D721Med (cell line): ENCODE measurements at places on chromosomes 3 and 15.

DNA sequence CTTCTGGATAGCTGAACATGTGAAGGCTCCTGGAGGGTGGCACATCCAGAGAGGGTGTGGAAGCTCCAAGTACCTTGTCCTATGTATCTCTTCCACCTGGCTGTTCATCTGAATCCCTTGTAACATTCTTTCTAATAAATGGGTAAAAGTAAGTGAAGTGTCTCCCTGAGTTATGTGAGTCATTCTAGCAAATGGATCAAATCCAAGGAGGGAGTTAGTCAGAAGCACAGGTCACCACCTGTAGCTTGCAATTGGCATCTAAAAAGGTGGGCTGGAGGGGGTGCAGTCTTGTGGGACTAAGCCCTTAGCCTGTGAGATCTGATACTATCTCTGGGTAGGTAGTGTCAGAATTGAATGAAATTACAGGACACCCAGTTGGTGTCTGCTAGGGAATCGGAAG, 71.0 kb downstream of the WWTR1 start:
- no peak for DNase-seq

GRCh38 chr3:134028486-134029255, 1.1 kb downstream of the SLCO2A1 start:
- DNase-seq, result no peak

- no peak for DNase-seq
Measured at GRCh38 chr15:99143655-99144610, 39.1 kb downstream of the SYNM start.

GRCh38 chr3:128603811-128604775, 46.5 kb downstream of the RPN1 start:
- no peak for DNase-seq

DNA sequence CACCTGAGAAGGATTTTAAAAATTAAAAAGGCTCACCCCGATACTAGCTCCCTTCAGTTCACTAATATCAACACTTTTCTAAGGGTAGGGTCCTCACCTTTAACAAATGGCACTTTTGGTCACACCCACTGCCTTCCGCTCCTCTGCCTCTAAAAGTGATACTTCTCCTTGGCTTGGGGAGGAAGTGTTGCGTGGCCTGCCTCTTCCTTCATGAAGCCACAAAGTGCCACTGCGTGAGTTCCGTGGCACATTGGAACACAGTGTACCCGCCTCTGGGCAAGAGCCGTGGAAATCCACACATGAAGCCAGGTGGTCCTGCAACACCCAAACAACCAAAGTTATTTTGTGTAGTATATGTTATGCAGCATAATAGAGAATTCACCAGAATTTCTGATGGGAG, 3.9 kb downstream of the B4GALT4 start:
- no peak for DNase-seq

- no peak for DNase-seq
Measured at GRCh38 chr3:160403028-160403545, 3.6 kb downstream of the SMC4 start.

DNA sequence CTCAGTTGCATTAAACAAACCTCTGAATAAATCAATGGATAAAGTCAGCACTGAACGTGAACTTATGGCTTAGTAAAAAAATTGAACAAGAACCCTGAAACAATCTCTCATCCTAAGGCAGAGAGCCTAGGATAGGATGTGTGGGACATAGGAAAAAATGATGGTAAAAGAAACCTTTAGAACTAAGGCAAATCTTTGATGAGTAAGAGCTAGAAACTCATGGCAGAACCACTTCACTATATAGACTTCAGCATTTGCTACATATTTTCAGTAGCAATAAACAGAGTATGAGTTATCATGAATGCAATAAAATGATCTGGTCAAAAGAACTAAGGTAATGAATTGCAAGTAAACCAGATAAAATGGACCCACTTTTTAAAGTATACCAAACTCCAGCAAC, 725.8 kb upstream of the DPPA4 start:
- DNase-seq, result no peak

DNA sequence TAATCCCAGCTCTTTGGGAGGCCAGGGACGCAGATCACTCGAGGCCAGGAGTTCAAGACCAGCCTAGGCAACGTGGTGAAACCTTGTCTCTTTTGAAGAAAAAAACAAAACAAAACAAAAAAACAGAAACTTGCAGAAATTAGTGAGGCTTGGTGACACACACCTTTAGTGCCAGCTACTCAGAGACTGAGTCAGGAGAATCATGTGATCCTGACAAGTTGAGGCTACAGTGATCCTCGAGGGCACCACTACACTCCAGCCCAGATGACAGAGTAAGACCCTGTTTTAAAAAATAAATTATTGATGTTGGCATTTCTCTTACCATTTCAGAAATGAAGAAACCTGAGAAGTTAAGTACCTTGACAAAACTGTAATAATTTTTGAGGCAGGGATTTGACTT, 44.6 kb upstream of the CCNB2 start:
- no peak for DNase-seq

GRCh38 chr15:88894819-88895767, at the start of gene HAPLN3:
Gene HAPLN3, minus strand, starts transcription at chr15:88895544. Its CDS starts 8,246 bp downstream, at chr15:88887298.
- no peak for DNase-seq

DNA sequence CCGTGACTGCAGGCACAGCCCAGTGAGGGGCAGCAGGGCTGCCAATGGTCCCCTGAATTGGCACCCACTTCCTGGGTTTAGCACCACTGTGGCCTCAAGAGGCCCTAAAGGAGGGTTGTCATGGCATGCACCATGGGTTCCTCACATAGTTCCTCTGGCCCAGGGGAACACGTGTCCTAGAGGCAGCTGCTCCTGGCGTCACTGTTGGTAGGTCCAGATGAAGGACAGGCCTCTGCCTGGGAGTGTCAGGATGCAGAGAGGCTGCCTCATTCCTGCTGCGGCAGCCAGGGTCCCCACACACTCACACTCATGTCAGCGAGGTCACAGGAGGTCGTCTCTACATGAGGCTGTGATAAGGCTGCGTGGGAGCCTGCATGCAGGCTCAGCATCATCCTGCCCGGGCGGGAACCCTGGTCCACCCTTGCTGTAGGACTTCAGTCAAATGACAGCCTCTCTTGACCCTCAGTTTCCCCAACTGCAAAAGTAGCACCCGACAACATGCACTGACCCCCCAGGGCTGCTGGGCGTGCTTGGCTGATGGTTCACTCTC, 26.1 kb upstream of the SFMBT1 start:
- DNase-seq, result no peak

DNA sequence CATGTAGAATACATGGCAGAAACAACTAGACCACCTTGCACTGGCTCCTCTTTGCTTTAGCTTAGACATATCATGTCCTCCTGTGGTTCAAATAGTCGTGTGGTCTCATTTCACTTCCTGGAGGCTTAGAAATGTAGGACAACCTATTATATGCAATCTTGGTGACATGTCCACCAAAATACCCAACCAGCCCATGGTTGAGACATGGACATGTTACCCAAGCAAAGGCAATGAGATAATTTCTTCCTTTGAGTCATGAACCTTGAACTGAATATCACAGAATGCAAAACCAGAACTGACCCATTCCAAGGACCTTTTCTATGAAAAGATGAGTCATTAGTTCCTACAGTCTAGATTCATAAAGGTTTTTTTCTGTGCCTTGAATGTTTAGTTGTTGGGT, 309.0 kb upstream of the MDFIC2 start:
- DNase-seq, result no peak

- DNase-seq, result no peak
Measured at GRCh38 chr3:160257606-160258005, 32.4 kb downstream of the C3orf80 start.

- DNase-seq, result no peak
Measured at GRCh38 chr3:35383216-35383615, 256.1 kb upstream of the ARPP21 start.

GRCh38 chr3:192545333-192545732, 182.0 kb downstream of the FGF12 start:
- no peak for DNase-seq

- no peak for DNase-seq
Measured at GRCh38 chr3:138180375-138181029, 5.8 kb upstream of the DBR1 start.

GRCh38 chr3:16449369-16449768, 64.1 kb downstream of the RFTN1 start:
- DNase-seq, result no peak

DNA sequence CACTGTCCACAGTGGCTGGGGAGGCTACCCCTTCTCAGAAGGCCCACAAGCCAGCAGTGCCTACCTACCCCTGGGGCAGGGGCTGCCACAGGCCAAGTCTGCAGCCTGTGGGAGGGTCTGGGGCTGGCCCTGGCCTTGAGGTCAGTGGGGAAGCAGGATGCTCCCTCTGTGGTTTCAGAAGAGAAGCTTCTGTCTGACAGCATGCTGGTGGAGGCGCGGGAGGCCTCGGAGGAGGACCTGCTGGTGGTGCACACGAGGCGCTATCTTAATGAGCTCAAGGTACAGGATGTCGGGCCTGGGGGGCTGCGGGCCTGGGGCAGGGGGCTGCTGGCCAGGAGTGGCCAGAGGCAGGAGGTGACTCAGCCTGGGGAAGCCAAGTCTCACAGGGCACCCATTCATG, 3.2 kb downstream of the HDAC11 start:
- no peak for DNase-seq

DNA sequence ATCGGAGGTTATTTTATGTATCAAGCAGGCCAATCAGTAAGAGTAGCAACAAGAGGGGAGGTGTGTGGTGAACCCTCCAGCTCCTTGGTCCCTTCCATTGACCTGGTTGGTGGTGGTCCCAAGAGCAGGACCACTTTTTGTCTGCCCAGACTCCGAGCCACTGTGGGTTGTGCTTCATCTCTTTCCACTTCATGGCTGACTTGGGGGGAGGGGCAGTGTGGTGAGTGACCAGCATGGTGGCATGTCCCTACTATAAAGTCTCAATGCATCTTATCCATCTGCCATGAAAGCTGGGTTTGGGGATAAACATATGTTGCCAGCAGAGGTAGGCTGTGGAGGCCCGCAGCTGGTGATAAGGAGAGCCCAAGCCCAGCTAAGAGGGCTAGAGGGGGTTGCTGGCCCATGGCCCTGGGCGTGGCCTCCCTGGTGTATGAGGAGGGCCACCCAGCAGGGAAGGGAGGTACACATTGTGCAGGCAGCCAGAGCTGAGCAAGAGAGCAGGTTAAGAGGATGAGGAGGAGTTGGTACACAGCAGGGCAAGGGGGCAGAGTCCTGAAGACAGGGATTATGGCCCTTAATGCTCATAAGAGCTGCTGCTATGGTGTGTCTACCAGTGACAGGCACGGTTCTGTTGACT, 7.0 kb downstream of the AEN start:
- DNase-seq, result no peak

DNA sequence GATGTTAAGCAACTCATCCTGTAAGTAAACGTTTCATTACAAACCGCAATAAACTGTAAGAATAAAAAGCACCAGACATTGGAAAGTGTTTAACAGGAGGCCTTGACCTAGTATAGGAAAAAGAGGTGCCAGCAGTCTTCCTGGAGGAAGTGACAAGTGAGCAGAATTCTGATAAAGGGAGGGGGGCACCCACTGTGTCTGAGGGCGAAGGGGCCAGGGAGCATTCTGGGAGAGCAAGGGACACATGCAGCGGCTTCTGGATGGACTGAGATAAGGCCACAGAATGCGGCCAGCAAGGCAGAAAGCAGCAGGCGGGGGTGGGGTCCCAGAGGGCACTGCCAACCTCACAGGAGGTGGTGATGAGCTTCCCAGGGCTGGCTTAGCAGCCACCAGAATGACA, 80.2 kb downstream of the MTHFS start:
- DNase-seq, result no peak

DNA sequence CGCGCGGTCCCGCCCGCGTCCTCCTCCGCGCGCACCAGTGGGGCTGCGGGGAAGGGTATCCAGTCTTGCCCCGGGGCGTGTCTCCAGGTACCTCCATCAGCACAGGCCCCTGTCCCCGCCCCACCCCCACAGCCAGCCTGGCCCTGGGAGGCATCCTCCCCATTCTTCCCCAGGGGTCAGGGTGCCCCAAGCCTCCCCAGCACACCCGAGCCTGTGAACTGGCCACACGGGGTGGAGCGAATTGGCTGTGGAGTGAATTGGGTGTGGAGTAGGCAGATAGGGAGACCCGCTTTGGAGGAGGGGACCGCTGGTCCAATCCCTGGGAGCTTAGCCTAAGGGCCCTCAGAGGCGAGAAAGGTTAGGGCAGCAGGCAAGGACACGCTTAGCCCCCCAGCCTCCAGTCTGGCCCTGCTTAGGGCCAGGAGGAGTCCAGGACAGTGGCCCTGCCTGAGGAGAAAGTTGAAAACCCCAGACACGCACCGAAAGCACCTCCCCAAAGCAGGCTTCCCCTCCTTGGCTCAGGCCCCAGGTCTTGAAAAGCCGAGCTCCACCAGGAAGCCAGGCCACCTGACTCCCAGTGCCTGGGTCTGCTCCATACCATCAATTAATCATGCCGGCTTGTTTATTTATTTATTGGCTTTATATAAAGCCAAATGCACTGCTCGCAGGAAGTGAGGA, 107.7 kb upstream of the SLC6A11 start:
- DNase-seq, result no peak

GRCh38 chr3:32401126-32401525, 9.5 kb downstream of the CMTM7 start:
- DNase-seq, result no peak

- no peak for DNase-seq
Measured at GRCh38 chr3:101779822-101780381, 891 bp downstream of the NXPE3 start.

DNA sequence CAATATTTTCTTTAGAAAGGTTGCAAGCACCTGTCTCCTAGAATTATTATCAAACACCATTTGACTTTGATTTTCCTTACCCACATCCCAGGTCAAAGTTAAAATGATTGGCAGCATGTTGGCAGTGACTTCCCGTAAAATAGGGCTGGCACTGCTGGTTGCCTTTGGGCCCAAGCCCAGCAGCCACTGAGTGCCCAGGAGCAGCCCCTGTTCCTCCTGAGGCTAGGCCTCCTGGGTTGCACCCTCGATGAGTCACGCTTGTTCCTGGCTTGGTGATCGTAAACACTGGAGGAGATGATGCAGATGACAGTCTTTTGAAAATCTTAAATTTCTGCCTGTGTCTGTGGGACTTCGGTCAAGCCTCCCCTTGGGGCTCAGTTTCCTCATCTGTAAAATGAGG, 290.0 kb downstream of the TLE3 start:
- DNase-seq, result no peak

DNA sequence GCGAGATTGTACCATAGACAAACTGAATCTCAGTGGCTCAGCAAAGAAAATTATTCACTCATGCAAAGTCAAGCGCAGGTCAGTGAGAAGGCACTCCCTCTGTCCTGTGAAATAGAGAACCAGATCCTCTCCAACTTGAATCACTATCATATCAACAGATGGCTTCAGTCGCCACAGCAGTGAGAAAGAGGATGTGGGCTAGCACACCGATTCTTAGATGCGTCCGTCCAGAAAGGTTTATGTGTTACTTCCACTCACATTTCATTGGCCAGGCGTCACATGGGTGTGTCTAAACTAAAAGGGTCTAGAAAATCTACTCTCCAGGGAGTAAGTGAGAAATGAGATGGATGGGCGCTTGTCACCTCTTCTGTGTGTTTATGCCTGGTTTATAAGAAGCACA, 141.6 kb upstream of the KBTBD8 start:
- no peak for DNase-seq

- no peak for DNase-seq
Measured at GRCh38 chr15:57698991-57699390, 7.5 kb upstream of the POLR2M start.

- DNase-seq, result no peak
Measured at GRCh38 chr15:69472562-69472961, 19.9 kb downstream of the RPLP1 start.

- DNase-seq, result no peak
Measured at GRCh38 chr3:144744473-144744872, 772.9 kb downstream of the DIPK2A start.
